ENCODE measurements at places on chromosomes 3 and 15.
A peak's percentile ranks its signal among the peaks of the same experiment; 100 is the strongest.

GRCh38 chr3:129593595-129594339 lies 12.7 kb downstream of the PLXND1 start:
- peak; percentile 62 for DNase-seq

DNA sequence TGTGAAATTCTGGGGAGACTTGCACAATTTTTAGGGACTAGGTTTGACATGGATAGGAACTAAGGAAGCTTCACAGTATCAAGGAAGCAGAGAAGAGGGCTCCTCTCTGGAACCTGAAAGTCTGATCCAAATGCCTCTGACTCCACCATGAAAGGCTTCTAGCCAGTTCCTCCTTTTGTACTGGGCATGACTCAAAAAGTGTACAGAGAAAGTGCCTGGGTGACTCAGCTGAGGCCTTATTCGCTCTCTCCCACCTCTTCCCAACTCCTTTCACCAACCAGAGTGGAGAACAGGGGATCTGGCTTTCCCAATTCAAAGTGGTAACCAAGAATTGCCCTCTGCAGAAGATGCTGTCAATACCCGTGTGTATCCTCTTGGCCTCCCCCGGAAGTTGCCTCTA lies 342.9 kb upstream of the PROK2 start:
- no peak for DNase-seq

DNA sequence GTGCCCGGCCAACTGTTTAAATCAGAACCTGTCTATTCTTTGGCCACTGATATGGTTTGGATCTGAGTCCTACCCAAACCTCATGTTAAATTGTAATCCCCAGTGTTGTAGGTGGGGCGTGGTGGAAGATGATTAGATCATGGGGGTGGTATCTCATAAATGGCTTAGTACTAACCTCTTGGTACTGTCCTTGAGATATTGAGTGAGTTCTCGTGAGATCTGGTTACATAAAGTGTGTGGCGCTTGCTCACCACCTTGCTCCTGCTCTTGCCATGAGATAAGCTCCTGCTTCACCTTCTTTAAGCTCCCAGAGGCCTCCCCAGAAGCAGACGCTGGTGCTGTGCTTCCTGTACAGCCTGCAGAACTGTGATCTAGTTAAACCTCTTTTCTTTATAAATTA lies 42.4 kb downstream of the REC114 start:
- DNase-seq, result no peak

DNA sequence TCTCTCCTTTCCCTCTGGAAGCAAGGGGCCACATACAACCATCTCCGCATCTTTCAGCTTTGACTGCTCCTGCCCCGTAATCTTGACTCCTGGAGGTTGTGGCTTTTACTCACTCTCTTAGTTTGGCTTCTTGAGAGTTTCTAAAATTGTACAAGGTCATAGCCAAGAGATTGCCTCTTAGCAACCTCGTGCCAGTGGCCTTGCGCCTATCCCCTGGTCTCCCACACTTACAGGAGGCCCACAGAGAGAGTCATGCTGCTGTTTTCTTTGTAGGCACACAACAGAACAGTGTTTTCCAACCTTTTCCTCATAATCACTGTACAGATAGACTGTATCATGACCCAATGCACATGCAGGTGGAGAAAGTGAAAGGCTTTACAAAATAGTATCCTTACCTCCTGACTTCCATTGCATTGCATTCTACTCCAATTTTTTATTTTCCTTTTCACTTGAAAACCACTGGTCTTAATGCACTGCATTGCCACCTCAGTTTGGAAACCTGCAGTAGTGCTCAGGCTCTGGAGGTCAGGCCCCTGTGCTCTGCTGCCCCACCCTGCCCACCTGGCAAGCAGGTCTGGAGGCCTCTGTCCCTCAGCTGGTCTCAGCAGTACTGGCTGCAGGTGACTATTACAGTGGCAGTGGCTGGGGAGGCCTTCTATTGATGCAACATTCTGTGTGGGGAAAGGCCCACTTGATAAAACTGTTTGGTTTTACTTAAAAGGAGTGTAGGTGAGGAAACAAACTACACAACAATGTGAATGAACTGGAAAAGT lies 156.2 kb downstream of the DNAJB8 start:
- DNase-seq, result no peak

DNA sequence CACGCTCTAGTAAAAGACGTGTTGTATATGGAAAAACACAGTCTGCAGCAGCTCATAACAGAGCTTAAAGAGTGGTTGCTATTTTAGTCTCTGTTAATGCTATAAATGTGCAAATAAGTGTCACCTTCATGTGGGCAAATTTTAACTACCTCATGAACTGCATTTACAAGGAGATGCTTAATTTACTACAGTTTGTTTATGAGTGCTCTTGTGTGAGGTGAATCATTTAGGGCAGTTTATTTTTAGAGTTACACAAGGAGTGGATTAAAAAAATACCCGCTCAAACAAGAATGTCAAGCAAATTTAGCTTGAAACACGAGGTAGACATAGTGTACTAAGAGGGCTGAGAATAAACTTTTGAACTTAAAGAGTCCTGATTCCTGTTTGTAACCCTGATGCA lies 579.0 kb downstream of the MFSD1 start:
- no peak for DNase-seq
